ENCODE measurements at places on chromosomes 5 and 9.

DNA sequence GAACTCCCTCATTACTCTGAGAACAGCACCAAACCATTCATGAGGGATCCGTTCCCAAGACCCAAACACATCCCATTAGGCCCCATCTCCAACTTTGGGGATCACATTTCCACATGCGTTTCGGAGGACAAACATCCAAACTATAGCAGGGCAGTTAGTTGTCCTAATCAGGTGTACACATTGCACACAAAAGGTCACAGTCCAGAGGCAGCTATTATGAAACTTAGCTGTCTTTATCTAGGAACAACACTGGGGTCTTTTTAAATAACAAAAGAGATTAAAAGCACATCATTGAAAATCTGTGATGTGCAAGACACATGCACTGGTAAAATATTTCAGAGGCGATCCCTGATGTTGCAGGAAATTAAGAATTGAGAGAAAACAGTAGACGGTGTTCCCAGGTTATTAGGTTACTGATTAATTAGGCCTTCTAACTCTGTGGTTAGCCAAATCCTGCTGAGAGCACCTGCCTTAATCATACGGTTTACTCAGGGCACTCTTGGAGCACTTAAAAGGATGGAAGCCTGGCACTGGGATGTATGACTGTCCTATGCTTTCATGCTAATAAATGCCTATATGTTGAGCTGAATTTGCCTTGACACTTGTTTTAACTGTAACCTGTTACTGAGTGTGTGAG, 1574.5 kb upstream of the WWC1 start:
- DNase-seq: no peak

DNA sequence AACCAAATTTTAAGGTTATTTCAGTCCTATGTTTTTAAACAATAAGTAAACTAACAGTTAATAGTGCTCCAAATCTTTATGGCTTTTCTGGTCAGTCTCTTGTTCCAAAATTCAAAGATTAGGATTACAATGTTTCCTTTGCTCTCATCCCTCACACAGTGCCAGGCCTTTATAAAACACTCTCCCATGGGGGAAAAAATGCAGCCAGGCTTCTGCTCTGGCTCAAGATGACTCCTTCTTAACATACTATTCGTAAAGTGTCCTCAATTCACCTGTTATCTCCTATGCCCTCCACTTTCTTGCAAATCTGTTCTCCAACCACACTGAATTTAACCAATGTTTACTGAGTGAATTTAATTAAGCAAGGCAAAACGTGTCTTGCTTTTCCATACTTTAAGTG, 1.4 kb downstream of the CEP120 start:
- DNase-seq: no peak

DNA sequence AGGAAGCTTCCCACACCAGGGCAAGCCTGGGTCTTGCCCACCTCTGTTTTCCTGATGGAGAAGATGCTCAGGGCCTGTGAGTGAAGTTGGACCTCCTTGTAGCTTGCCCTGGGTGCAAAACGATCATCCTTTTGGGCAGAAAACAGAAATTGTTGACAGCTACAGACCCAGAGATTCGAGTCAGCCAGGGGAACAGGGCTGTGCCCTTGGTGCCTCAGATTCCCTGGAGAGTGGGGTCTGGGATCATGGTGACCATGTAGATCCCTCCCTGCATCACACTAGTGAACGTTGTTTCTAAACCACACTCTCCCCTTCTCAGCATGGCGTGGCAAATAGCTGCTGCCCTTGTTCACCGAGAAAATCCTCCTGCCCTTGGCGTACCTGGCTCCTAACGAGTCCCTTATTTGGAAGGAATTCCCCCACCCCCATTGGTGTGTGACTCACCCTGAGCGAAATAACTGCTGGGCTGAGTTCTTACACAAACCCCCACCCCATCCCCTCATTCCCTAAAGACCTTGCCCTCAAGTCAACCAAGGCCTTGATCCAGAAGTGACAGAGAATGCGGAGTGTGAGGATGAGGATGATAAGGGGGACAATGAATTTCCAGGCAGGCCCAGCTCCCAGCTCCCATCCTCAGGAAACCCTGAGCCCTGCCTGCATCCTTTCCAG, 1.1 kb upstream of the DCANP1 start:
- no peak for DNase-seq

DNA sequence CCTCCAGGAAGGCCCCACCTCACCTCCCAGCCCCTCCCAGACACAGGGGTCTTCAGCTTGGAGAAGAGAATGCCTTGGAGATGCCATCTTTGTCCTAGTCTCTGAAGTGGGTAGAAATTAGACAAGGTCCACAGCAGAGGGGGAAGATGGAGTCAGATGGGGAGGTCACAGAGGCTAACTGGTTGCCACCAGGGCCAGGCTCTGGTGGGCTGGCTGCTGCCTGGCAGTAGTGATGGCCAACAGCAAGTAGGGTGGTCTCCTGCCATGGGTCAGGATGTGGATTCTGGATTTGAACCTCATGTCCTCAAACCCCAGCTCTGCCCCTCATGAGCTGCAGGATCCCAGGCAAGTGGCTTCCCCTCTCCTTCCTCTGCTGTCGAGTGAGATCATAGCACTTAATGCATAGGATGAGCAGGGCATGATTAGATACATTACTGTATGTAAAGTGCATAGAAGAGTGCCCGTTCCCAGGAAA, 38.7 kb upstream of the NEK6 start:
- DNase-seq: no peak

DNA sequence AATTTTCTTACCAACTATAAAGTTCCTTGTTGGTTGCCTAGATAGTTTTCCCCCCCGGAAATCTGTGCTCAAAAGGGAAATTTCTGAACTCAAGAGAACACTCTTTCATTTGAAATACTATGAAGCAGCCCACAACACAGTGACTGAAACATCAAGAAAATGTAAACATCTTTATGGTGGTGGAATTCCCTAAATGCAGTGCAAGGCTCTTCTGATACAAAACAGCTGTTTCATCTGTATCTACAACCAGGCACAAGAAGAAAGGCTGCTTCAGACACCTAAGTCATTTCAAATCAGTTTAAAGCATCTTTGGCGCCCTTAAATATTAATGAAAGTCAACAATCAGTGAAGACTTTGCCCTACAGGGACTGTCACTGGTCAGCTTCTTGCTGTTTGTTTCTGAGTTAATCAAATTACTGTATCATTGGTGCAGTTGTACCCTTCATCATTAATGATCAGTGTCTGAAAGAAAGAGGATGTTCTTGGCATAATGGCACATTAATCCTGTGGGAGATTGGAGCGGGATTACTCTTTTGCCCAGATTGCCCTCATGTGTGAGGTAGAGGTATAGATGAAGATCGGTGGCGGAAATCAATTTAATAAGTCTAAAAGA, 947.0 kb downstream of the NR2F1-AS1 start:
- no peak for DNase-seq

DNA sequence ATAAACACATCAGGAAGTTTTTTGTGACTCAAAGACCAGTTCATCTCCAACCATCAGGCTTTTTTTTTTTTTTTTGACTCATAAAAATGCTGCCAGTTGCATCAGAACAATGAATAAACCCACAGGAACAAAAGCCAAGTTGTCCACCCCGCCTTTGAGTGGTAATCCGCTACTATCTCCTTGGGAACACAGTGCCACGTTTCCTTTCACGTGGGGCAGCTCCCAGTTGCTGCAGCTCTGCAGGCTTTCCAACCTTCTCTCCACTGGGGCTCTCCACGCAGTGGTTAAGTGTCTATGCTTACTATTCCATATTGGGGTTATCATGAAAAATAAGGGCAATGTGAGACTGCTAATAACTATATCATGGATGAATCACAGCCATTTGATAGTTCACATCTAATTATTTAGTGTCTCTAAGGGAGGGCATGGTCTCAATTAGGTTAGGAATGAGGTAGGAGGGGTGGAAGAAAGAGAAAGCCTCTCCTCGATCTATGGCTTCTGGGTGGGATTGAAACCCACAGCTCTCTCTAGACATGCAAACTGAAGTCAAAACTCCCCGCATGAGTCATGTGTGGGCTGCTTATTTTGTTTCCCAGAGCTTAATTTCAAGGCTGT, 55.8 kb upstream of the ACTBL2 start:
- no peak for DNase-seq

DNA sequence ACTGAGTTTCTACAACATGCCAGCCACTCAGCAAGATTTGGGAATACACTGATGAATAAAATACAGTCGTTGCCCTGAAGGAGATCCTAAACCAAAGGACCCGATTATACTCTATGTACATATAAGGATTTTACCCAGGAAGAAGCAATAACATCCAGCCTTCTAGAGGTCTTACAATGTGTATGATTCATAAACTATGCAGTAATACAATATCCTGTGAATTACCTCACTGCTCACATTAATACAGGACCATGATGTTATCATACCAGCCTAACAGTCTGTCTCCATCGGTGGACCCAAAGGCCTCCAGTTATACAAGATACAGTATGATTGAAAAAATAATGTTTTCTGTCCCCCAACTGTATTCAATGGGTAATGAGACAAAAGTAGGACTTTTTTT, 310.5 kb upstream of the TRPM3 start:
- DNase-seq: no peak

GRCh38 chr5:154312576-154312975, 122.0 kb downstream of the GALNT10 start:
- no peak for DNase-seq

GRCh38 chr5:134141331-134142050, 27.0 kb downstream of the TCF7 start:
- no peak for DNase-seq

DNA sequence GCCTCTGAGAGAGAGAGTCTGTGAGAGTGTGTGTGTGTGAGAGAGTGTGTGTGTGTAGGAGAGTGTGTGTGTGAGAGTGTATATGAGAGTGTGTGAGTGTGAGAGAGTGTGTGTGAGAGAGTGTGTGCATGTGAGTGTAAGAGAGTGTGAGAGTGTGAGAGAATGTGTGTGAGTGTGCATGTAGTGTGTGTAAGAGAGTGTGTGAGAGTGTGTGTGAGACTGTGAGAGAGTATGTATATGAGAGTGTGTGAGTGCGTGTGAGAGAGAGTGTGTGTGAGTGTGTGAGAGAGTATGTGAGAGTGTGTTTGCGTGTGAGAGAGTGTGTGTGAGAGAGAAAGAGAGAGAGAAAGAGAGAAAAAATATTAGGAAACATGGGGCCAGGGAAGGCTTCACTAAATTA, 588.3 kb upstream of the SGCD start:
- no peak for DNase-seq

DNA sequence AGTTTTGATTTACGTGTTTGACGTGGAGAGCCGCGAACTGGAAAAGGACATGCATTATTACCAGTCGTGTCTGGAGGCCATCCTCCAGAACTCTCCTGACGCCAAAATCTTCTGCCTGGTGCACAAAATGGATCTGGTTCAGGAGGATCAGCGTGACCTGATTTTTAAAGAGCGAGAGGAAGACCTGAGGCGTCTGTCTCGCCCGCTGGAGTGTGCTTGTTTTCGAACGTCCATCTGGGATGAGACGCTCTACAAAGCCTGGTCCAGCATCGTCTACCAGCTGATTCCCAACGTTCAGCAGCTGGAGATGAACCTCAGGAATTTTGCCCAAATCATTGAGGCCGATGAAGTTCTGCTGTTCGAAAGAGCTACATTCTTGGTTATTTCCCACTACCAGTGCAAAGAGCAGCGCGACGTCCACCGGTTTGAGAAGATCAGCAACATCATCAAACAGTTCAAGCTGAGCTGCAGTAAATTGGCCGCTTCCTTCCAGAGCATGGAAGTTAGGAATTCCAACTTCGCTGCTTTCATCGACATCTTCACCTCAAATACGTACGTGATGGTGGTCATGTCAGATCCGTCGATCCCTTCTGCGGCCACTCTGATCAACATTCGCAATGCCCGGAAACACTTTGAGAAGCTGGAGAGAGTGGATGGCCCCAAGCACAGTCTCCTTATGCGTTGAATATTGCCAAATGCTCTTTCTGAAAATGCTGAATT, 850 bp downstream of the RRAGA start:
- no peak for DNase-seq

DNA sequence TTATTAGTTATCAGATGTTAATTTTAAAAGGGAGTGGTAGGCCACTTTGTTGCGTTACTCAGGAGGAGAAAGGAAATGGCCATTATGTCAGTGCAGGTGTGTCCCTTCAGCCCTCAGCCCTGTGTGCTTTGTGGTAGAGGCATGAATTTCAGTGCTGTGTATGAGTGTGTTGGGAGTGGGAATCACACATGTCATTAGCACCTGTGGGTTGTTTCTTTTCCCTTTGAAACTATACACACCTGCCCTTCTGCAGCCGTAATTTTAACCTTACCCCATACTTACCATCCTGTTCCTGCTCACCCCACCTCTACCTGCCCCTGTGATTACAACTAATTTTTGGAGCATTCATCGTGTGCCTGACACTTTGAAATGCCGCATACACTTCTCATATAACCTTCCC, 156.4 kb downstream of the ARHGAP26 start:
- no peak for DNase-seq

- DNase-seq: no peak
Measured at GRCh38 chr5:40916226-40916625, 6.9 kb downstream of the C7 start.

- DNase-seq: no peak
Measured at GRCh38 chr5:62600560-62601252, 22.1 kb downstream of the LRRC70 start.

DNA sequence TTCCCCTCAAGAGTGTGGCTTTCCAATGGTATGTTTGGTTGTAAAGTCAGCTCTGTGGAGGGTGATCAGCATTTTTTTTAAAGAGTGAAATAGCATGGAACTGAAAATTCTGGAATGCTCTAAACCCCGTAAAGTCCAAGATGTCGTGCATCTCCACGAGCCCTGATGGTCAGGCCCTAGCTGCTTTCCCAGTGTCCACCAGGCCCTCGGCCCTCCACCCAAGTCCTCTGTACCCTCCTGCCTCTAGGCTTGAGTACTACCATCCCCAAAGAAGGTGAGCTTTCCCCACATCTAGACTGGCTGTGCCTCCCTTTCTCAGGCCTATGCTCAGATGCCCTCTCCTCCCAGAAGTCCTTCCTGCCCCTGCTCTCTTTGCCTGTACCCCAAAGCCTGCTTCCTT, 280.3 kb downstream of the GADD45G start:
- DNase-seq: no peak

- DNase-seq: no peak
Measured at GRCh38 chr5:74145951-74146350, 494.6 kb downstream of the ENC1 start.

- no peak for DNase-seq
Measured at GRCh38 chr5:135399794-135400542, 937 bp upstream of the MACROH2A1 start.

- DNase-seq: no peak
Measured at GRCh38 chr5:151719228-151720000, 32.7 kb upstream of the SPARC start.

DNA sequence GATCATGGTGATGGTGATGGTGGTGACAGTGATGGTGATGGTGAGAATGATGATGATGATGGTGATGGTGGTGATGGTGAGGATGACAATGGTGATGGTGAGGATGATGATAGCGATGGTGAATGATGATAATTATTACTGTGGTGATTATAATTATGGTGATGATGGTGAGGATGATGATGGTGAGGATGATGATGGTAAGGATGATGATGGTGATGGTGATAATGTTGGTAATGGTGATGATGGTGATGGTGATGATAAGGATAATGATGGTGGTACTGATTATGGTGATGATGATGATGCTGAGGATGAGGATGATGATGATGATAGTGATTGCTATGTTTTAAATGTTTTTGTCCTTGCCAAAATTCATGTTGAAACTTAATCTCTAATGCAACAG, 37.3 kb upstream of the HRH2 start:
- no peak for DNase-seq

GRCh38 chr5:76807296-76807695, 11.5 kb upstream of the F2RL1 start:
- DNase-seq: no peak
